ENCODE measurements at places on chromosomes 1 and 21.

DNA sequence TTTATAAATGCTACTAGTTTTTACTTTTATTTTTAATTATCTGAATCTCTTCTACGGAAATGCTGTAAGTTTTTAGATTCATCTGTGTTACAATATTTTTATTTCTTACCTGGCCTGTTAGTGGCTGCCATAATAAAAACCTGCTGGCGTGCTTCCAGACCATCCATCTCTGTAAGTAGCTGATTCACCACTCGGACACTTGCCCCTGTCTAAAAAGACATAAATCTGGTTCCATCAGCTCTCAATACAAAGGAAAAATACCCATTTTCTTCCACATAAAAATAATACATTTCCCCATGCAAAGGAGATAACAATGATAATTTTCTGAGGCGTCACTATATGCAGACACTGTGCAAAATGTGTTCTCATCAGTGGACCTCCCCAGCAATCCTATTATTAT lies 62.0 kb downstream of the NVL start:
- DNase-seq: no peak

DNA sequence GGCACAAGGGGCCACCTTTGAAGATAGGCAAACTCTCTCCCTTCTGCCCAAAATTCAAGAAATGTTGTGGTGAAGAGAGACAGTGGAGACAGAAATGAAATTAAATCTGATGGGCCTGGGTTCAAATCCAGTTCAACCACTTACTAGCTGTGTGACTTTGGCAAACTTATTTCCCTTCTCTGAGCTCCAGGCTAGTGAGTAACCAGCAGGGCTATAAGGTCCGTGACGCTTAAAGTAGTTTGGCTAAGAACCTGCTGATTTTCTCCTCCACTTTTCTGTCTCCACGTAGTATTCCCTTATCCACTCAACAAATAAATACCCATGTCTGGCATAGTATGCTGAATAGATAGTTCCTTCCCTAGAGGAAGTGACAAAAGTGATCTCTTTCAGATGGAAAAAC lies 1.9 kb downstream of the SLC2A1 start:
- no peak for DNase-seq

DNA sequence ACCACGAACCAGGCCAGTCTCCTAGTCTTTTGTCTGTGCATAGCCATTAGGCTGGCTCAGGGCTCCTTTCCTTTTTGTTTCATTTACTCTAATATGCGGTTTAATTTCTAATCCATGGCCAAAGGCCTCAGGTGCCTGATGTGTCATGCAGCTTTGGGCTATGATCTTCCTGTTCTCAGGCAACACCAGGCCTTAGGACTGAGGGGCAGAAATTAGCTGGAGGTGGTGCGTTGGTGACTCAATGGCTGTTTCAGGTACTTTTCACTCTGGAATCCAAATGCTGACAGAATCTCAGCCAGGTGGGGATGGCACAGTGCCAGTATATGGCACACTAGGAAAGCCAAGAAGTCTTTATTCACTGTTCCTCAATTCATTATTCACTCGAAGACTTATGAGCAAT lies 105.3 kb downstream of the CACNA1E start:
- DNase-seq: no peak

DNA sequence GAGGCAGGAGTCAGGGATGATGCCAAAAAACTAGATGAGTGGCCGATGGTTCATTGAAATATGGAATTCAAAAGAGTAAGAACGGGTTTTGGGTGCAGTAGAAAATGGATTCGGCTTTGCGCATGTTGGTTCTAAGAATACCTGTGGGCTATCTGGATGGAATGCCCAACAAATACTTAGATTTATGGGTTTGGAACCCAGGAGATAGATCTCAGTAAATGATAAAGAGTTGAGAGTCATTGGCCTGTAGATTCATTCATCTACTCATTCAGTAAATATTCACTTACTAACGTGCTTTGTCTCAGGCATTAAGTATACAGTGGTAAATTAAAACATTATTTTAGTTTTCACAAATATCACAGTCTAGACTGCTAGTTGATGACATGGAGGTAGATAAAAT lies 247.7 kb downstream of the NFIA start:
- DNase-seq: no peak

DNA sequence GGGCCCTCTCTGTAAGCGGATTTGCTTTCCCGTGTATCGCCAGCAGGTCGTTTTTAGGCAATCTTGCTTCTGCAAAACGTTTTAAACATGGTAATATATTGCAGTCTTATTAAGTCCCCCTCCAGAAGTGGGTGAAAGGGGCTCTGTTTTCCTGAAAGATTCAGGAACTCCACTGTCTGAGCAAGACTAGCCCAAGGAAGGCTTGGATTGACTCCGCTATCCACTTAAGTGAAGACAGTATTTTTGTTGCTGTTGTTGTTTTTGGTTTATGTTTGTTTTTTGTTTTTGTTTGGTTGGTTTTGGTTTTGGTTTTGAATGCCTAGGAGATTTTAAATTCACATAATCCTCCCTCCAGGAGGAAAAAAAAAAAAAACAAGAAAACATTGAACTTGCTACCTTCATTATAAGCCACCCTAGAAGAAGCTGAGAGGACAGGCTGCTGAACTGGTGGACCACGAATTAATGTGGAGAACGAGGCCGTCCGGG lies 29.1 kb upstream of the NFIA start:
- no peak for DNase-seq

GRCh38 chr1:204319462-204319861 lies 40.3 kb downstream of the PLEKHA6 start:
- no peak for DNase-seq

DNA sequence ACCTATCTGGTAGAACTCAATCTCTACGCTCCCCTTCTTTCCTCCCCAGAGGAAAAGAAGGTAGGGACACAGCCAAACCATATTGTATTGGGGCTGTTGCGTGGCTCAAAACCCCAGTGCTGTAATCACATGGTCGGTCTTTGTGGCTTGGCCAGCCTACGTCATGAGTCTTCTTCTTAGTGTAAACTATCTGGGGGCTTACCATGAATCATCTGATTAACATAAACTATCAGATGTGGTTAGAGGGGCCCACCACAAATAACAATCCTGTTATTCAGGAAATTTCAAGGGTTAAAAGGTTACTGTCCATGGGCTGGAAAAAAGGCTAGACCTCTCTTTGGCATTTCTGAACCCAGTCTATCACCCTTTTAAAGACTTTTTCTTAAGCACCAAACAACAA lies 49.5 kb upstream of the GPR52 start:
- no peak for DNase-seq

GRCh38 chr1:110235181-110235833 lies 25.2 kb downstream of the KCNC4 start:
- DNase-seq: no peak

GRCh38 chr1:61077676-61078541 lies 4.5 kb upstream of the NFIA start:
- peak; percentile 90 for DNase-seq

GRCh38 chr21:45617021-45617921 lies 26.3 kb upstream of the PCBP3 start:
- DNase-seq: no peak

DNA sequence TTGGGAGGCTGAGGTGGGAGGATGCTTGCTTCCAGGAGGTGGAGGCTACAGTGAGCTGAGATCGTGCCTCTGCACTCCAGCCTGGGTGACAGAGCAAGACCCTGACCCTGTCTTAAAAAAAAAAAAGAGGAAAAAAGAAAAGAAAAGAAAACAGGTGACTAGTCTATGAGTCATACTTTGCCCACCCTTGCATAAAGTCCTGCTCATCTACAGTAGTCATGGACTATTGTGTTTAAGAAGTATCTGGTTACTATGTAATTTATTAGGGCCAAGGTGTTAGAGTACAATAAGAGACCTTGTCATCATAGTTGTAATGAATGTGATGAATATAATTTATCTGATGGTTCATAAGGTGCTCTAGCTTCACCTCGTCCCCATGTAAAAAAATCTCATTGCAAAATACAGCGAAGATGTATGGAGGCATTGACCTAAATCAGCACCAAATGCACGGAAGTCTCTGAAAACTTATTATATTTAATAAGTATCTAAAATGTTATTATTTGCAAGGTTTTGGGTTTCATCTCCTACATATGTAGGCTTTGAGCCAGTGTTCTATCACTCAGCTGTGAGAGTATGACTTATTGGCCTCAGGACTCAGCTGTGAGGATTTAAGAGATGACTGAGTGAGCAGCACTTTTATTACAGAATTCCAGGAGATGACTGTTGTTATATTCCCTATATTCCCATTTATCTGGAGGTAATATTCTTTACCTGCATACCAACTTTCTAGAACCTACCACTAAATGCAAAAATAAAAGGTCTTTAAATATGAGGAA lies 19.9 kb upstream of the KCNJ6 start:
- DNase-seq: no peak

GRCh38 chr1:58717979-58718378 lies 18.1 kb upstream of the MYSM1 start:
- no peak for DNase-seq

DNA sequence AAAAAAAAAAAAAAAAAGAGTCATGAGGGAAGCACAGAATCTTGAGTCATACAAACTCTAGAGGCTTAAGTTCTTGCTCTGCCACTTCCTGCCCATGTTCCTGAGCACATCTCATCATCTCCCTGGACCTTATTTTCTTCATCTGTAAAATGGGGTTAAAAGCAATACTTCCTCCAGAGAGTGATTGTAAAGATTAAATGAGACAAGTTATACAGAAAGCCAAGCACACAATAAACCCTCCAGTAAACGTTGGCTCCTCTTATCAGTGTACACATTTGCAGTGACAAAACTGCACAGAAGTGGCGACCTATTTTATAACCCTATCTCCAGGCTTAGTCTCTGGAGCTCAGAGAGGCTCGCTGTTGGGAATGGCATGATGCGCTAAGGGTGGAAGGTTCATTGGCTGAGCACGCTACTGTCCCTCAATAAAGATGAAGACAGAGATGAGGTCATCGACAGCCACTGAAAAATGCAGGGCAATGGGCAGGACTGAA lies 82.1 kb downstream of the RRAGC start:
- DNase-seq: no peak

DNA sequence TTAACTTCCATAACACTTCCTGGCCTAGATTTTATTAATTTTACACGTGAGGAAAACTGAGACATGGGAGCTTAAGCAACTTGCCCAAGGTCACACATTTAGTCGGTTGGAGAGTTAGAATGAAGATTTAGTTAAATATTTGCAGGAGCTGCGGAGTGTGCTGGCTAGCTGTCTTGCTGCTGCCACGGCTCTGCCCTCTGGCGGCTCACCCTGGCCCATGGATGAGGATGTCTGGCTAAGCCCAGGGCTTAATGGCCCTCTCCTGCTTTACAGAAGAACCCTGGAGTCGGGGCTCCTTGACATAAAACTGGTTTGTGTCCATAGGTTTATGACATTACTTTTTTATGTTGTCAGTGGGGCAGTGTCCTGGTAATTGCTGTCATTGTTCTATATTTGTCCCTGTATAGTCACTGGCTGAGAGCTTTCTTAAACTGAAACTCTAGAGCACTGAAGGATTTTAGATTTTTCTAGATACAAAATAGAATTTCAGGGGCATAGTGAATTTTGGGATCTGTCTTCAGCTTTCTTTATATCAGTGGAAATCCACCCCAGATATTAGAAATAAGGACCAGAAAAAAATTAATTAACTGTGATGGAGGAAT lies 88.9 kb upstream of the WLS start:
- DNase-seq: no peak

DNA sequence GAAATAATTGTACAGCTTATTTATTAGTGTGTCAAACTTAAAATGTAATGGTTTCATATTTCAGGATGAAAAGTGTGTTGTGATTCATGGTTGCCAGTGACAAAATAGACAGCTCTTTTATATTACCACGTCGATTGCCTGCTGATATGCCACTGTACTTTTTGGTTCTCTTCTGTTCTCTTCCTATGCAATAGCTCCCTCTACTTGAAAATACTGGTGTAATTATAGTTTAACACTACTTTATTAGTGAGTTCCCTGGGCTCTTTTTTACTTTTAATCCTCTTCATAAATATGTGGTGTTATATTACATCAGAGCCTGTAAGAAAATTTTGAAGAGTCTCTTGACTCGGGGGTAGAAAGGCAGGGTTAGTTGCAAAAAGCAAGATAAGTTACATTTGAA lies 111.3 kb downstream of the PATJ start:
- DNase-seq: no peak

- no peak for DNase-seq
Measured at GRCh38 chr1:15538771-15539170, 12.1 kb downstream of the DNAJC16 start.

DNA sequence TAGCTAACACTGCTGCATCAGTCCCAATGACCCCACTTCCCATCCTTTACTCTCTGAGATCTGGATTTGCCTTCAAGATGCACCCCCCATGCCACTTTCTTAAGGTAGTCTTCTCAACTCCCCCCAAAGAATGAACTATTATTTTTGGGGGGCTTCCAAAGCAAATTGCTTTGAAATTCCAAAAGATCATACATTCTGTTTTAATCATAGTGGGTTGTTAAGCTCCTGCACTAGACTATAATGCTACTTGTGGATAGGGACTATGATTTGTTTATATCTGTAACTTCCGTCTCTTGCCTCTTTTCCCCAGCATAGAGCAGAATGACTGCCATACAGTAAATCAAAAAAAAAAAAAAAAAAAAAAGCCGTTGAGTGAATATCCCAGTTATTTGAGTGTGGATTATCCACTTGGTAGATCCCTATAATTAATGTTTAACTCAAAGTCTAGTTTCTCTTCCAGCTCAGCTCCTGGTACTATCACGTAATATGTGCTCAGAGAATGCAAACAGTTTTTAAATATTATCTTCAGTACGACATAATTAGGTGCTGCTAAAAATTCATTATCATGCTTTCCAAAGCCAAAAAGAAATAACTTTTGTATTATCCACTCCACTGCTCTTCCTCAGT lies 26.9 kb downstream of the KIRREL1 start:
- no peak for DNase-seq
